DND-41 (cell line): ENCODE measurements at places on chromosomes 4 and X.
A peak's percentile ranks its signal among the peaks of the same experiment; 100 is the strongest.

DNA sequence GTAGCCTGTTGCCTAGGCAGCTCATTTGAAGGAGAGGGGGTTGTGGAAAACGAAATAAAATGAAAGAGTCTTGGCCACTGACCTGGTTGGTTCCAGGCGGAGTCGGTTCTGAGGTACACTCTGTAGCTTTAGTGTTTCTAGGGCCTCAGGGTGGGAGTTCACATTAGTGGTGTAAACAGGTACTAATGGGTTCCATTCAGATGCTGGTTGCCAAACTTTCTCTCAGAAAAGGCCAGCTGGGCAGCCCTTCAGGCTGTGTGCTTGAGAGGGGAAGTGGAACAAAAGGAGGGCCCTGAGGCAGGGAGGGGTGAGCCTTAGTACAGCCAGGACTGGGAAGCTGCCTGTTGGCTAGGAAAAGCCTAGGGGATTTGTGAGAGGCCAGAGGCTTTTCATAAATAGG lies 24.8 kb downstream of the NHSL2 start:
- no peak for DNase-seq
- no peaks in the 10 kb centered on the region for H3K36me3 ChIP-seq
- no peak overlapping the region for H3K4me3 ChIP-seq
- no peaks in the 10 kb centered on the region for H3K27me3 ChIP-seq
- H3K27ac ChIP-seq, result no peak overlapping the region

- DNase-seq, result no peak
- H3K27ac ChIP-seq, result no peak overlapping the region
- no peak overlapping the region for H3K4me3 ChIP-seq
- H3K27me3 ChIP-seq, result peaks cover 20% of the 10 kb centered on the region
- no peaks in the 10 kb centered on the region for H3K36me3 ChIP-seq
- no peaks in the 10 kb centered on the region for H3K4me1 ChIP-seq
These were observed 82.3 kb downstream of the FREM3 start for GRCh38 chr4:143617994-143618679.

DNA sequence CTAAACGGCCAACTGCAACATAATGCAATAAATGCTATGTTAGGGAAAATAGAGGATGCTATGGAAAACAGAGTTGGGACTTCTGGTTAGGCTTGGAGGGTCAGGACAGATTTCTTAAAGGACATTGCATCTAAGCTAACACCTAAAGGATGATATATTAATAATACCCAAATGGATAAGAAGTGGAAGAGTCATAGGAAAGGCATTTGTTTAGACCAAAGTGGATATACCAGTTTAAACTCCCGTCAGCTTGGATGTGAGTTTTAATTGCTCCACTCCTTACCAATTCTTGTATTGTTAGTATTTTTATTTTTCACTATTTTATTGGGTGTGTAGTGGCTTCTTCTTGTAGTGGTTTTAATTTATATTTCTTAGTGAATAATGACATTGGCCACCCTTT lies 93.9 kb downstream of the PTPN13 start:
- H3K4me1 ChIP-seq, result no peaks in the 10 kb centered on the region
- no peak overlapping the region for H3K27ac ChIP-seq
- H3K36me3 ChIP-seq, result no peaks in the 10 kb centered on the region
- H3K27me3 ChIP-seq, result no peaks in the 10 kb centered on the region

DNA sequence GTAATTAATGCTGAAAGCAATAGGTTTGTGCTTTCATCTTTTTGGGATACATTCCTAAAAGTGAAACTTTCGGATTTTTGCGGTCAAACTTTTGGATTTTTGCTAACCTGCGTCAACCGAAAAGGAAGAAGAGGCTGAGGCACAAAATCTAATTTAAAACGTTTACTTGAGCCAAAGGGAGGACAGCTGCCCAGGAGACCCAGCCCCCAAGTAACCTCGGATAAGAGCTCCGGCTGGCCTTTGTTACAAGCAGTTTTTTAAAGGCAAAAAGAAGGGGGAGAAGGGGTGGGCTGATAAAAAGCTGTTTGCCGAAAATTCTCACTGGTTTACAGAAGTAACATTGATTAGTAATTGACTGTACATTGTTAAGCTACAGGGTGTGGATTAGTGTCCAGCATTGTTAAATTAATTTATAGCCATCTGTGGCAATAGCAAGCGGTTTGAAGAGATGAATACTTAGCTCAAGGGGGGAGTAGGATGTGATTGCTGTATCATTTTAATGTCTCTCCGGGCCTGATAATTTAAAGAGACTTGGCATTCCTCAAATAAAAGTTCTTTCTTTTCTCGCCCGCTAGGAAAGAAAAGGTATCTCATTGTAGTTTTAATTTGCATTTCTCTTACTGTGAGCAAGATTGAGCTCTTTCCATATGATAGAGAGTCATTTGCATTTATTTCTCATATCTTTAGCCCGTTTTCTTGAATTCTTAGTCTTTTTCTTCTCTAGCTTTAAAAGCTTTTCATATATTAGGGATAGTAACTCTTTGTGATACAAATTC lies 59.1 kb upstream of the USP9X start:
- H3K27ac ChIP-seq, result no peak overlapping the region
- no peaks in the 10 kb centered on the region for H3K36me3 ChIP-seq
- H3K4me1 ChIP-seq, result no peaks in the 10 kb centered on the region
- no peak for DNase-seq
- no peaks in the 10 kb centered on the region for H3K27me3 ChIP-seq

GRCh38 chrX:154750301-154751202 lies at the start of gene GAB3:
GAB3 (minus strand) TSS chrX:154751077; CDS start chrX:154751025, 52 bp downstream.
- no peaks in the 10 kb centered on the region for H3K36me3 ChIP-seq
- peak within 1 kb of the TSS; percentile 88 for H3K27ac ChIP-seq
- peak within 1 kb of the TSS; percentile 88 for H3K4me3 ChIP-seq

DNA sequence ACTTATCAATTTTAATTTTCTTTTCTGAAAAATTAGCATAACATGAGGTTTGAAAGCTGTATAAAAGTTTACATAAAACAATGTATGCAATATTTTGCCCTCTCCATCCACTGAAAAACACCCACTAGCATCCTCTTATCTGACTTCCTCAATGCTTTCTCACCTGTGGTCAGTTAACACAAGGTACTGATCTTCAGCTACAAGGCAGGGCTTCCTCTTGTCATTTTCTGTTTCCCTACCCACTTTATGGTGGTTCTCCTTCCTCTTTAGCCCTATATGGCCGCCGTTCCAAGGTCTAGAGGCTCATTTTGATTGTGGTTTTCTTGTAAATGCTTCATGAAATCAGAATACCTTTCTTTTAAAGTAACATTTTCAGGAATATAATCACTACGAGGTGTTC lies 618.6 kb upstream of the CPEB2 start:
- no peaks in the 10 kb centered on the region for H3K27me3 ChIP-seq
- no peak overlapping the region for H3K4me3 ChIP-seq
- no peak for DNase-seq
- no peaks in the 10 kb centered on the region for H3K4me1 ChIP-seq
- H3K27ac ChIP-seq, result no peak overlapping the region
- H3K36me3 ChIP-seq, result no peaks in the 10 kb centered on the region

DNA sequence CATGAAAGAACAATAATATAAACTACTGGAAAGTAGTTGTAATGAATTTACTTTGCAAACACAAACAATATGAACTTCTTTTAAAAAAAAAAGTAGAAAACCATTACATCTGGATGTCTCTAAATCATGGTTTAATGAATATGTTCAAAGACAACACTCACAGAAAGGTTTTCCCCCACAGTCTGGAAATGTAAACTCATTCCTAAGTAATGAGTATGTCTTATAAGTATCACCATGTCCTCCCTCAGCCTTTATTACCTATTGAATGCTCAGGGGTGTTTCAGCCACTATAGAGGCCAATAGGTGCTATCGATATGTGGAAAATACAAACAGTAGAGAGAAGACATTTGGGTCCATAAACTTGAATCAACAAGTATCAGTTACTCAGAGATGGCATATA lies 186.7 kb downstream of the PALLD start:
- no peaks in the 10 kb centered on the region for H3K4me1 ChIP-seq
- H3K27me3 ChIP-seq, result peaks cover 4% of the 10 kb centered on the region
- H3K27ac ChIP-seq, result no peak overlapping the region
- no peaks in the 10 kb centered on the region for H3K36me3 ChIP-seq
- no peak overlapping the region for H3K4me3 ChIP-seq

DNA sequence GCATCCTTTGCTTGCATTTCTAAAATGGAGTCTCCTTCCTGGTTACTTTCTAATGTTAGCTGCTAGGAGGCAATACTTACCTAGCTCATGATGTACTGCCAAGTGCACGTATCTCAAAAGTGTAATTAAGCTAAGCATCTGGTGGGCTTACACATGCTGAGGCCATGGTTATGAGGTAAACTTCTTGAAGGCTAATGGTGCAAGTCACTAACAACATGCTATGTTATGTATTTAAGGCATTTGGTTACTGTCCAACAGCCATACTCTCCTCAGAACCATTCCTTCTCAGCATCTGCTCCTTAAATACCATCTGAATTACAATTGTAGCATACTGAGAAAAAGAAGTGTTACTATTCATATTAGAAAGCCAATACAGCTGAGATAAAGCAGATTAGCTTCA lies 318.6 kb upstream of the BMP3 start:
- H3K4me1 ChIP-seq, result no peaks in the 10 kb centered on the region
- H3K36me3 ChIP-seq, result no peaks in the 10 kb centered on the region
- no peak for DNase-seq
- no peak overlapping the region for H3K4me3 ChIP-seq

DNA sequence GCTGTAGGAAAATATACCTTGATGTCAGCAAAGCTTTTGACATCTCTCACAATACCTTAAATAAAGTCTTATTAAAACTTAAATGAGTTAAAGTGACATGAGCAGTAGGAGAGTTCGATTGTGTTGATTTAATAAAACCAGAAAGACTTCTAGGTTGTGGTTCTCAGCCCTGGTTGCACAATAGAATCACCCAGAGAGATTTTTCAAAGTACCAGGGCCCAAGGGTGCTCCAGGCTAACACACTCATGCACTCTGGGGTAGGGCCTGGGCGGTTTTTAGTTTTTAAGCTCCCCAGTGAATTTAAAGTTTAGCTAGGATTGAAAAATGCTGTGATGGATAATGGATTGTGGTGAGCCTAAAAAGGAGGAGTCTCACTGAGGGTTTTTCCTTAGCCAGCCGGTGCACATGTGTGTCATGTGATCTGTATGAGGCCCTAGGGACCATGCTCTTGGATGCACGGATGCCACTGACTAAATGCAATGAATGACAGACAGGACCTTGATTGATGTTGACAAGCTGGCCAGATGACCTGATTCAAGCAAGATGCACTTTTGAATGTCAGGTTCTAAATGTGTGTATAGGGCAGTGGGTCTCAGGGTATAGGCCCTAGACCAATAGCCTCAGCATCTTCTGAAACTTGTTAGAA lies 185.0 kb downstream of the PTTG2 start:
- H3K27me3 ChIP-seq, result no peaks in the 10 kb centered on the region
- no peaks in the 10 kb centered on the region for H3K4me1 ChIP-seq
- no peak overlapping the region for H3K4me3 ChIP-seq
- H3K27ac ChIP-seq, result no peak overlapping the region

GRCh38 chr4:36277533-36277932 lies 3.9 kb upstream of the DTHD1 start:
- no peaks in the 10 kb centered on the region for H3K27me3 ChIP-seq
- no peaks in the 10 kb centered on the region for H3K36me3 ChIP-seq
- H3K27ac ChIP-seq, result no peak overlapping the region
- H3K4me3 ChIP-seq, result no peak overlapping the region
- peaks cover 15% of the 10 kb centered on the region for H3K4me1 ChIP-seq

DNA sequence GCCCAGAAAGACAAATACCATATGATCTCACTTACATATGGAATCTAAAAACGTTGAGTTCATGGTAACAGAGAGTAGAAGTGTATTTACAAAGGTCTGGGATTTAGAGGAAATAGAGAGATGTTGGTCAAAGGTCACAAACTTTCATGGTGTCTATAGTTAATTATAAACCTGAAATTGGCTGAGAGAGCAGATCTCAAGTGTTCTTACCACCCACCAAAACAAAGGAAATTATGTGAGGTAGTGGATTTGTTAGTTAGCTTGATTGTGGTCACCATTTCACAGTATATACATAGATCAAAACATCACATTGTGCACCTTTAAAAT lies 186.8 kb downstream of the NWD2 start:
- no peak overlapping the region for H3K4me3 ChIP-seq
- peaks cover 3% of the 10 kb centered on the region for H3K27me3 ChIP-seq
- DNase-seq, result no peak
- no peak overlapping the region for H3K27ac ChIP-seq
- H3K36me3 ChIP-seq, result no peaks in the 10 kb centered on the region

DNA sequence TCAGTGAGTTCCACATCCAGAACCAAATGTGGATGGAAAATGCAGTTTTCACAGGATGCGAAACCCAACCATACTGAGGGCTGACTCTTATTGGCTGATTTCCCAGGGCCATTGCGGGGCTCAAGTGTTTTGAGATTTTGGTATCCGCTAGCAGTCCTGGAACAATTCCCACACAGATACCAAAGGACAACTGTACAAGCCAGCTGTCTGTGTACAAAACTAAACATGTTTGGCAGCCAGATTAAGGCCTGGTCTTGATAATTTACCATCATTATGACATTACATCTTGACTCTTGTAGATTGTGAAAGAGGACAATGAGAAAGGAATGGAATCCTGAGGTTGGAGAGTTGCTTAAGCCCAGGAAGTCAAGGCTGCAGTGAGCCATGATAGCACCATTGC lies 121.9 kb downstream of the DKK2 start:
- H3K27ac ChIP-seq, result no peak overlapping the region
- no peaks in the 10 kb centered on the region for H3K4me1 ChIP-seq
- DNase-seq, result no peak
- no peaks in the 10 kb centered on the region for H3K36me3 ChIP-seq

GRCh38 chrX:100586747-100587146 lies 2.0 kb downstream of the TNMD start:
- H3K4me3 ChIP-seq, result no peak overlapping the region
- DNase-seq, result no peak
- H3K36me3 ChIP-seq, result no peaks in the 10 kb centered on the region
- no peak overlapping the region for H3K27ac ChIP-seq

DNA sequence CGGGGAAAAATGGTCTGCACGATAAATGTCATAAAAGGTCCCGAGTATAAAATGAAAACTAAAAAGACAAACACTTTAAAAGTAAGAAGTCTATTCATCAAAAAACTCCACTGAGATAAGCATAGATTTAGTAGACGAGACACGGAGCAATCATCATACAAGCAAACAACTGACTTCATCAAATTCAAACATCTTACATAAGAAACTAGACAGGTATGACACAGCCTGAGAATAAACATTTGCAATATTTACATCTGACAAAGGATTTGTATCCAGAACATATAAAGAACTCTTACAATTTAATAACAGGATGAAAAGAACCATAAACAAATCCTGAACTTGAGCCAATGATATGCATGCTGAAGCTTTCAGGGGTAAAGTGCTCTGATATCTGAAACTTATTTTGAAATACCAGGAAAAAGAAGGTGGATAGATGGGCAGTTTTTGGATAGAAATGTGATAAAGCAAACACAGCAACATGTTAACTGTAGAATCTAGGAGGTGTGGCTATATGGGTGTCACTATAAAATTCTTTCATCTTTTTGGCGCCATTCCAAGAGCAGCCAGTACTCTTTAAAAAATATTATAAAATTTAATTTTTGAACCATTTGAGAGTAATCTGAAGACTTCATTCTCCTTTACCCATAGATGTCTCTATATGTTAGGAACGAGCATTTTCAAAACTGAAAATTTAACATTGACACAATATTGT lies 12.0 kb downstream of the MPP1 start:
- peaks cover 5% of the 10 kb centered on the region; the same call in 1 of the 2 replicates for H3K36me3 ChIP-seq
- H3K27me3 ChIP-seq, result no peaks in the 10 kb centered on the region
- no peak overlapping the region for H3K27ac ChIP-seq
- no peaks in the 10 kb centered on the region for H3K4me1 ChIP-seq
- no peak for DNase-seq

- no peaks in the 10 kb centered on the region for H3K36me3 ChIP-seq
- no peak overlapping the region for H3K27ac ChIP-seq
- no peaks in the 10 kb centered on the region for H3K4me1 ChIP-seq
- H3K27me3 ChIP-seq, result peaks cover 5% of the 10 kb centered on the region
These were observed 8.6 kb upstream of the KIAA0232 start for GRCh38 chr4:6773616-6774540.
